ENCODE measurements at places on chromosomes 6 and 20.
A peak's percentile ranks its signal among the peaks of the same experiment; 100 is the strongest.

DNA sequence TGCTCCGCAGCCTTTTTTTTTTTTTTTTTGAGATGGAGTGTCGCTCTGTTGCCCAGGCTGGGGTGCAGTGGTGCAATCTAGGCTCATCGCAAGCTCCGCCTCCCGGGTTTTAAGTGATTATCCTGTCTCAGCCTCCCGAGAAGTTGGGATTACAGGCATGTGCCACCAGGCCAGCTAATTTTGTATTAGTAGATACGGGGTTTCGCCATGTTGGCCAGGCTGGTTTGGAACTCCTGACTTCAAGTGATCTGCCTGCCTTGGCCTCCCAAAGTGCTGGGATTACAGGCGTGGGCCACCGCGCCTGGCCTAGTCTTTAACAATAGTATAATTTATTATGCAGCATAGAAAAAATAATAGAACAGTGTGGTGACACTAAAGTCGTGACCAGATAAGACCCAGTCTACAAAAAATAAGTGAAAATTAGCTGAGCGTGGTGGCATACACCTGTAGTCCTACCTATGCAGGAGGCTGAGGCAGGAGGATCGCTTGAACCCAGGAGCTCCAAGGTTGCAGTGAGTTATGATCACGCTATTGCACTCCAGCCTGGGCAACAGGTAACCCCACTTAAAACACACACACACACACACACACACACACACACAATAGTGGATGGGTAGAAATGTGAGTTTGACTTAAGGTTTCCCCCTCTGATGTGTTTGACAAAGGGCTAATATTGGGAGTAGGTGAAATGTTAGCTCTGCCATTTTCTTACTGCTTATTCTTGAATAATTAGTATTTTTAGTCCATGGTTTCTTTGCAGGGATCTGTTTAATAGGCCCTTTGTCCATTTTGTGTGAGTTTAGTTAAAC is 6.5 kb downstream of the PIM1 start:
- no peak for DNase-seq

- no peak for DNase-seq
Measured at GRCh38 chr20:6769903-6770785, 2.7 kb downstream of the BMP2 start.

- no peak for DNase-seq
Measured at GRCh38 chr6:3509336-3509735, 52.5 kb upstream of the SLC22A23 start.

DNA sequence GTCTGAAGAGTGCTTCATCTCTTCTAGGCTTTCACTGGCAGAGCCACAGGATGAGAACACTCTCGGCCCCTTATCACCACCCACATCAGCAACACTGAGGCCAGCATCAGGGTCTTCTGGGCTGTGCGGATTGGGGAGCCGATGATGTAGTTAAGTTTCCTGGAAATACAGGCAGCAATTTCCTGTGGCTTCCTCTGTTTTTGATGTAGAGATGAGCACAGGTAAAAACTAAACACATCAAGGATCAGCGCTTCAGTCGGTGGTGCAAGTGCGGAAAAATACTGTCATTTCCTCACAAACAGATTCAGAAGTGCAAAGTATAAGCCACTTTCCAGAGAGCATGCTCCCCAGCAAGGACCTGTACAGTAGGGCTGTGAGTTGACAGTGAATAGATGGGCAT is 62.6 kb downstream of the BACH2 start:
- peak; percentile 51 for DNase-seq

DNA sequence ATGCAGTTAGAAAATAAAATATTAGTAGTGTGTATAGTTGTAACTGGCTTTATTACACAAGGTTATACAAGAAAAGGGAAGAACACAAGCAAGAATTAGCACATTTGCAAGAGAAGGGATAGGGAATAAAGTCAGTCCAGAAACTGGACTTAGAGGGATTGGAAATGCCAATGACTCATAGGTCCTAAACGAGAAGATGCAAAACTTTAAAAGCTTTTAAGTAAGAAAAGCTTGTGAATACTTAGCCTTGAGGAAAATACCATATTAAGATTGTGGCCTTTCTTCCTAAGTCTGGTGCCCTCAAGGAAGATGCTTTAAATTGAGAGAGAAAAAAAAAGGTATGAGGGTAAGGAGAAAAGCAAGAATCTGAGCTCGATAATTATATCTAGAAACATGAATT is 102.3 kb upstream of the MCHR2 start:
- no peak for DNase-seq

DNA sequence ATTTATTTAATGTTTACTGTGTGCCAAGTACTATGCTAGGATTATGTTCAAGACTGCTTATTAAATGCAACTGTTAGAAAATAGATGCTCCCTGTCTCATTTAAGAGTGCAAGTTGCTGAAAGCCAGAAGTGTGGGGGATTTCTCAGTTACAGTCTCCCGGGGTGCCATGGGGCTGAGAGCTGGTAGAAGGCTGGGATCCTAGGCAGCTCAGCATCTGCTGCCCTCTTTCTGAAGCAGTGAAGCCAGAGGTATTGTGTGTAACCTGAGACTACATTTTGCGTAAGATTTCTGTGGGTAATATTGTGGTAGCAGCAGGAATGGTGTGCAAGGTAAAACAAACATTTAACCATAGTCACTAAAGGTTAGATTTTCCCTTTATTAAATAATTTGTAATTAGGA is 120.6 kb downstream of the AKAP7 start:
- no peak for DNase-seq

DNA sequence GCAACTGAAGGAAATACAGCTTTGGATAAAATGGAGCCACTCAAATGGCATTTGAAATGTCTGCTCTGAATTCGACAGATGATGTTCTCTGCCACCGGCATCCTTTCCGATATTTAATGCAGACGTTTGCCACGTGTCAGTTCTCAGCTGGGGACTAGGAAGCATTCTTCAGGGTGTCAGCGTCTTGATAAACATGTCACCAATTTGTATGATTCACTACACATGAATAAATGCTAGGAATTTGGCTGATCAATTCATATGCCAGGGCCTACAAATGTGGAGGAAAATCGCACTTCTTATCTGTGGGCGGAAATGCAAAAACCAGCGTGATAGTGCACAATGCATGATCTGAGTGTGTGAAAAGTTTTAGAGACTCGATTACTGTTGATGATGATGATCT is 169.5 kb downstream of the SLC24A3 start:
- no peak for DNase-seq

DNA sequence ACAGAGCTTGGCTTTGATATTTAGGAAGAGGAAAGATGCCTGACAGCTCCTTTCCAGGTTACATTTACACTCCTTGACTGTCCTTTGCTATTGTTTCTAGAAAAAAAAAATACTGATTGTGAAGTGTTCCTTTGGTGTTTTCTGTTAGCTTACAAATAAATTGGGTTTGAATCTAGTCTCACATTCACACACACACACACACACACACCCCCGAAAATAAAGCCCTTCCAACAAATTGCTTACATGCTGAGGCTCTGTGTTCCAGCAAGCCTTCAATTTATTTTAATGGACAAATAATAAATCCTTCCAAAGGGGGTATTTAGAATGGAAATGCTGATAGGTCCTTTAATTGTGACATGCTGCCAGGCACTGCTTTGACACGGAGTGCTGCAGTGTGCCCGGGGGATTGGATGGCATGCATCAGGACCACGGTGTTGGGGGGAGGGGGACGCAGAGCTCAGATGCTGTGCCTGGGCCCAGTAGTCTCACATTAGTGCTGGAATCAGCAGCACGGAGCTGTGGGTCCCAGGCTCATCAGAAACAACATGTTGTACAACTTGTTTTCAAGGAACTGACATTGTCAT is 199.9 kb downstream of the CD83 start:
- no peak for DNase-seq

DNA sequence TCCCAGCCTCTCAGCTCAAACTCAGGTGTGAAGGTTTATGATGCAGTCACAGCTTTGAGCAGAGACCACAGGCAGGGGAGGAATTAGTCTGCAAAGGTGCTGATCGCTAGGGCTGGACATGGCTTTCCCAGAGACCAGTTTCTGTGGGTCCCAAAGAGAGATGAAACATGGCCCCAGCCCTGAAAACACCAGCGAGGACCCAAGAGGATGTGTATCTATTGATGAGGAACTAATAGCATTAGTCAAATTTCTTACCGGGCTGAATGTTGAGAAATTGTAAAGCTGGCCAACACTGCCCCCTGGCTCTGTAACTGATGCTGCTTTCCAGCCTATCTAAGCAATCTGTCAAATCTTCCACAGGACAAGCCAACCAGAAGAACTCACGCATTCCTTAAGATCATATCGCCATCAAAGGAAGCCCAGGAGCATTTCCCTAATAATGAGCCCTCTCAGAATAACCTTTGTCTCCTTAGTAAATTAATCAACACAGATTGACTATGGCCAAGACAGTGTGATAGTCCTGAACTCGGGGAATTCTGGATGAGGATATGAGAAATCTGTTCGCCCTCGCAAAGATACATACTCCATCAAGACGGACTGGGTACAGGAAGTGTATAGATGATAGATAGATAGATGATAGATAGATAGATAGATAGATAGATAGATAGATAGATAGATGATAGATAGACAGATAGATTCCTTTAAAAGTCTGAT is 7.8 kb upstream of the ACSS1 start:
- peak; percentile 26 for DNase-seq

DNA sequence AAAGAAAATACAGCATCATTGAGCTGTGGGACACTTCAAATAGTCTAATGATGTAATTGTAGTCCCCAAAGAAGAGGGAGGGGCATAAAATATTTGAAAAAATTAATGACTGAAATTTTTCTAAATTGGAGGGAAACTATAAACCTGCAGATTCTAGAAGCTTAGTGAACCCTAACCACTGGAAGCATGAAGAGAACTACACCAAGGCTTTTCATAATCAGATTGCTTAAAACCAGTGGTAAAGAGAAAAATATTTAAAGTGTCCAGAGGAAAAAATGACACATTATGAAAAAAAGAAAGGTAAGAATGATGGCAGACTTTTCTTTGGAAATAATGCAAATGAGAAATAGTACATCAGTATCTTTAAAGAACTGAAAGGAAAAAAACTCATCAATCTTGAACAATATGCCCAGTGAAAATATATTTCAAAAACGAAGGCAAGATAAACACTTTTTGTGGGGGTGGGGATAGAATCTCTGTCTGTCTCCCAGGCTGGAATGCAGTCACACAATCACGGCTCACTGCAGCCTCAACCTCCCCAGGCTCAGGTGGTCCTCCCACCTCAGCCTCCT is 31.3 kb downstream of the BICRAL start:
- DNase-seq = no peak

GRCh38 chr6:26455357-26455970 is 2.3 kb upstream of the BTN2A1 start:
- DNase-seq = no peak

DNA sequence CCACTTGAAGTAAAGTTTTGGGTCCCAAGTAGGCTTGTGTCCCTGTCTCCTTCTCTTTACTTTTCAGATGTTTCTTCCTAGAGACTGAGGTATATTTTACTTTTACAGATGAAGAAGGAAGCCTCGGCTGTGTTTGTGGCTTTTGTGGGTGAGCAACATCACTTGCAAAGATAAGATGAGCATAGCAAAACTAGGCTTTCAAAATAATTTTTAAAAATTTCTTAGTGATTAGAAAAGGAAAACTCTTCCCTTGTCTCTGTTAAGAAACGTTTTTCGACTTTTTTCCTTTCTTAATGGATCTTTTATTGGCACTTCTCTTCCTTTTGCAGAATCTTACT is 7.6 kb downstream of the PTPN1 start:
- DNase-seq = no peak

- no peak for DNase-seq
Measured at GRCh38 chr20:54062812-54063280, 7.5 kb downstream of the BCAS1 start.

GRCh38 chr20:20637998-20638725 is 74.3 kb downstream of the RALGAPA2 start:
- no peak for DNase-seq

DNA sequence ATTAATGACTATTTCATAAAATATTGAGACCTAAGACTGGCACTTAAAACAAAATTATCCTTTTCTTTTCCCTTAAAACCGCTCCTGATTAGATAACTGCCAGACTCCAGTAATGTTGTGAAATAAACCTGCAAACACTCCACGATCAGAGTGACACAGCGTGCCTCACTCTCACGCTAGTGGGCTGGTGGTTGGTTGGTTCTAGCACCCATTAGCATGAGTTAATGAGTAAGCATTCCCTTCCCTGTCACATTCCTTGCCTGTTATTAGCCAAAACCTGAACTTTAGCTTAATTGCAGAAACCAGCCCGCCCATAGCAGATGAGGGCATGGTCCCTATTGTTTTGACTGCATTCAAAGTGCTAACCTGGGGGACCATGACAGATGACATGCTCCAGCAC is 193.4 kb downstream of the CD83 start:
- DNase-seq = no peak

GRCh38 chr20:43844778-43845614 is 69.7 kb upstream of the TOX2 start:
- no peak for DNase-seq

DNA sequence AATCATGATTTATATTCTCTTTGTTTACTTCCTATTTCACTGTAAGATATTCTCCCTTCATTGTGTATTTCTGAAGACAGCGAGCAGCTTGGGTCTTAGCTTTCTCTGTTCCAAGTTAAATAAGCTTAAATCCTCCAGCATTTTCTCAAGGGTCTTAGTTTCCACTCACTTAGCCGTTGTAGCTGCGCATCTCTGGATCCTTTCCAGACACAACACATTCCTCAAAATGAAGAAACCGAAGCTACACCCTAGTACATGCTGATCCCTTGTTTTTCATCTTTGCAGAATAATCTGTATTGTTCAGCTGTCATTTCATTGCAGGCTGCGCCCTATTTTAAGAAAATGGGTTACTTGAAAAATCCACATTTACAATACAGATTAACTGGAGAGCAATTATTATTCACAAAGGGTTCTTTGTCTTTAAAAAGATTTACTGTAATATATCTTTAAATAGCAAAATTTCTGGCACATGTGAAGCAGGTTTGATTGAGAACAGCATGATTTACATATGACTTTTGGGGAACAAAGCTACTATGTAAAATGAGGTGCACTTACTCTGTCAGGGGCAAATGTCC is 375.8 kb downstream of the QKI start:
- no peak for DNase-seq

DNA sequence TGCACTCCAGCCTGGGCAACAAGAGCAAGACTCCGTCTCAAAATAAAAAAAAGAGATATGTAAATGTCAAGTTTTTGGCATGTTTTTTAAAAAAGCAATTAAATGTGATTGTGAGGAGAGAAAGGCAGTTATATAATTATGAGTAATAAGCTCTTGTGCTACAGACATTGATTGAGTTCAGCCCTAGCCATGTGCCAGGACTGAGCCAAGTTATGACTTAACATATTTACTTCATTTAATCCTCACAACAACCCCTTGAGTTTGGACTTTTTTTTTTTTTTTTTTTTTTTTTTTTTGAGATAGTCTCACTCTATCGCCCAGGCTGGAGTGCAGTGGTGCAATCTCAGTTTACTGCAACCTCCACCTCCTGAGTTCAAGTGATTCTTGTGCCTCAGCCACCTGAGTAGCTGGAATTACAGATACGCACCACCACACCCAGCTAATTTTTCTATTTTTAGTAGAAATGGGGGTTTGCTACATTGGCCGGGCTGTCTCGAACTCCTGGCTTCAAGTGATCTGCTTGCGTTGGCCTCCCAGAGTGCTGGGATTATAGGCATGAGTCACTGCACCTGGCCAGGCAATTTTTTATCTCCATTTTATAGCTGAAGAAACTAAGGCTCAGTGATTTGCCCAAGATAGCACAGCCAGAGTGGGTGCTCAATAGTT is 15.0 kb upstream of the CSE1L start:
- no peak for DNase-seq
